ENCODE measurements at places on chromosomes 13 and 19. TPM values are rescaled to one million over a fixed set of nuclear protein-coding genes. Genes with fewer than 3 reads are reported as not detected.

DNA sequence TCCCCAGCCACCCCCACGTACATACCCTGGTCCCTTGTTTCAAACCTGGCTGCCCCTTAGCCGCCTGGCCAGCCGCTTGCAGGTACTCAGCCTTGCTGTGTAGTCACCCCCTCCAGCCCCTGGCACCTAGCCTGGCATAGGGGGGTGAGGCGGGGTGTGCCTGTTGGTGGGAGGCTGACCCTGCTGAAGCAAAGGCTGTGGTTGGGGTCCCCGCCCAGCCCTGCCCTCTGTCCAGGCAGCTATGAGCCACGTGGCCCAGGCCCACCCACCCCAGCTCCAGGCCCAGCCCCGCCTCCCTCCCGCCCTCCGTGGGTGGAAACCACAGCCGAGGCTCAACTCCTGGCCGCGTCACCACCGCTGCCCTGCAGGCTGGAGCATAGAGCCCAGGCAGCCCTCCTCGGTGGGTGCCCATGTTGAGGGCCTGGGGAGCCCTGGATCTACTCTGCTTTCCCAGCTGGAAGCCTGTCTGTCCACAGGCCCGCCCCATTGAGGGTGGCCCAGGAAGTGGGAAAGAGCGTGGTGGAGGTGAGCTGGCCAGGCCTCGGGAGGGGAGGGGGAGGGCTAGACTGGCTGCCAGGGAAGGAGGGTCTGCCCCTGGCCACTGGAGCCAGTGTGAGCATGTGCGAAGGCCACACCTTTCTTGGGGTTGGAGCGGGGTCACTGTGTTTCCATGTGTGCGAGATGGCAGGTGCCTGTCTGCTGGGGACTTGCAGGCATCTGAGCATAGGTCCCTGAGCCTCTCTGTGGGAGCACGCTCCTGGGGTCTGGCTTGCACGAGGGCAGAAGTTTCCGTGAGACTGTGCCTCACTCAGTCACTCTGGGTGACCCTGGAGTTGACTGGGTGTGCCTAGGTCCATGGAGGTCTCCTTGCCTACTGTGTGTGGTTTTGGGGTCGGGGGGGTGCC, 31.0 kb downstream of the PAK4 start:
- DNase-seq = no peak

DNA sequence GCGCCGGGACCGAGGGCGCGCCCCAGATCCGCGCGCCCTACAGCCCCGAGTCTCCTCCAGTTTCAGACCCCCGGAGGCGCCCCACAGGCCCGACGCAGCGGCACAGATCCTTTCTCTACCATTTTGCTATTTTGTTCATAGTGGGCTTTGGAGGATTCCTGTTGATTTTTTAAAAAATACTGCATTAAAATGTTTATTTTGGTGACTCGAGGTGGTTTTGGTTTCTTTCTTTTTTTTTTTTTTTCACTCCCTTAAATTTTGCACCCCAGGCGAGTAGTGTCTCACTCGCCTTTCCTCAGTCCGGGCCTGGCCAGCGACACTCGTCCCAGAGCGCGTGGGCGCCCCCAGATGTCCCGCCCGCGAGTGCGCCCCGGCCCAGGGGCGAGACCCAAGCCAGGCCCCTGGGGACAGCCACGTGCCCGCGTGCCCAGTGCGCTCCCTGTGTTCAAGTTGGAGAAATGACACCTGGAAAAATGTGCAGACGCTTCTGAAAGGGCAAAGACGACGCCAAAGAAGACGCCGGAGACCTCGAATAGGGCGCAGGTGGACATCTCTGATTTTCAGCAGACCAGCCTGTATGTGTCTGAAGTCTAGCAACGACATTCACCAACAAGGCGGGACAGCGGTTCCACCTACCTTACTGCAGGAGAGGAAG, 471 bp upstream of the INSR start:
- DNase-seq = peak; percentile 8

- no peak for DNase-seq
These were observed 19.1 kb downstream of the ZNF264 start for GRCh38 chr19:57210381-57210780.

GRCh38 chr13:110557610-110558305, 3.8 kb downstream of the RAB20 start:
- no peak for DNase-seq

IFNL1 gene
- not detected for total RNA-seq

Measured in SJSA1 (cell line).